ENCODE measurements at places on chromosomes 13 and 19.

DNA sequence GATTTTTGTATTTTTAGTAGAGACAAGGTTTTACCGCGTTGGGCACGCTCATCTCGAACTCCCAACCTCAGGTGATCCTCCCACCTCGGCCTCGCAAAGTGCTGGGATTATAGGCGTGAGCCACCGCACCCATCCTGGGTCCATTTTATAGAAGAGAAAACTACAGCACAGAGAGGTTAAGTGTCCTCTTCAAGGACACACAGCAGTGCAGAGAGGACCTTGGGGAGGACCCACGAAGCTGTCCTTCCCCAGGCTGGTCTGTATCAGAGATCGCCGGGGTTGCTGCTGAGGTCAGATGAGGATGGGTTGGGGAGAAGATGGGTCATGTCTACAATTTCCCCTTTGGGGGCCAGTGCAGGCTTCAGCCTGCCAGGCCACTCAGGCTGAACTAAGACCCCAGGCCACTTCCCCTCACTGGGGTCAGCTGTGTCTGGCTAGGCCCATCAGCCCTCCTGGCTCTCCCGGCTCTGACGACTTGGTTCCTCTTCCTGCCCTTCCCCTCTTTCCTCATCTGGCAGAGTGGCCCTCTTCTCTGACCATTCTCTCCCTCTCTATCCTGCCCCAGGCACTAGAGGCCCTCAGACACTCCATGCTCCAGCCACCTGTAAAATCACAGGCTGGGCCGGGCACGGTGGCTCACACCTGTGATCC, 9.6 kb downstream of the MYO1F start:
- no peak overlapping the region for H3K27ac ChIP-seq
- no peaks in the 10 kb centered on the region for H3K4me1 ChIP-seq
- no peaks in the 10 kb centered on the region for H3K27me3 ChIP-seq
- no peaks in the 10 kb centered on the region for H3K36me3 ChIP-seq
- H3K4me3 ChIP-seq, result no peak overlapping the region

- no peaks in the 10 kb centered on the region for H3K27me3 ChIP-seq
- H3K4me3 ChIP-seq, result no peak overlapping the region
- peaks cover 48% of the 10 kb centered on the region for H3K4me1 ChIP-seq
- peak overlapping the region; percentile 29 for H3K27ac ChIP-seq
- H3K36me3 ChIP-seq, result peaks cover 49% of the 10 kb centered on the region
- no peak for DNase-seq
Observed at GRCh38 chr19:19463348-19464117, 51.8 kb downstream of the TSSK6 start.

GRCh38 chr19:56125806-56126590, 4.9 kb upstream of the ZNF787 start:
- no peak for DNase-seq
- no peaks in the 10 kb centered on the region for H3K4me1 ChIP-seq
- no peaks in the 10 kb centered on the region for H3K36me3 ChIP-seq

- peaks cover 10% of the 10 kb centered on the region for H3K4me1 ChIP-seq
- DNase-seq, result no peak
- H3K36me3 ChIP-seq, result no peaks in the 10 kb centered on the region
- H3K27ac ChIP-seq, result peak overlapping the region; percentile 22
Observed at GRCh38 chr13:109627649-109628048, 158.7 kb downstream of the IRS2 start.

DNA sequence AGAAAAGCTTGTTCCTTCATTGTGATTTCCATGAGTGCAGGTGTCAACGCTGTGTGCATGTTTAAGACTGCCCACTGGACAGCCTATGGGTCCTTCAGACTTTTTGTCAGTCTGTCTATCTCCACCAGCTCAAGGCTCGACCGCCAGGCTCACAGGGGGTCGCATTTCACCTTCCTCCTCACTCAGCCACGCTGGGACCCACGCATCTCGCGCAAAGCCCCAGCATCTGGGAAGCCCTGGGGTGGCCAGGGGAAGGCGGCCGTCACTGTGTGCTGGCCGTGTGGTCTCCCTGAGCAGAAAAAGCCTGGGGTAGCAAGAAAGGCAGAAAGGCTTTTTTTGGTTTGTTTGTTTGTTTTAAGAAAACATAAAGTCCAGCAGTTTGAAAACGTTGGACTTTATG, 48.5 kb downstream of the KLF2 start:
- no peaks in the 10 kb centered on the region for H3K27me3 ChIP-seq
- no peak overlapping the region for H3K4me3 ChIP-seq
- H3K4me1 ChIP-seq, result no peaks in the 10 kb centered on the region
